Dermis microvascular lymphatic vessel endothelial cell (primary cell): ENCODE measurements at places on chromosomes 1 and 21.
A peak's percentile ranks its signal among the peaks of the same experiment; 100 is the strongest.

GRCh38 chr1:39638965-39639304 is 508 bp downstream of the HEYL start:
- no peak for DNase-seq

- DNase-seq: no peak
Observed at GRCh38 chr1:116268211-116268610, 104.8 kb upstream of the ATP1A1 start.

- DNase-seq: no peak
Observed at GRCh38 chr1:193083365-193084088, 21.7 kb downstream of the GLRX2 start.

GRCh38 chr1:38848071-38848470 is 11.5 kb downstream of the RRAGC start:
- no peak for DNase-seq

GRCh38 chr1:198462365-198463019 is 78.0 kb downstream of the ATP6V1G3 start:
- peak; percentile 10 for DNase-seq

- no peak for DNase-seq
Observed at GRCh38 chr1:228208831-228209551, 1.1 kb downstream of the OBSCN start.

DNA sequence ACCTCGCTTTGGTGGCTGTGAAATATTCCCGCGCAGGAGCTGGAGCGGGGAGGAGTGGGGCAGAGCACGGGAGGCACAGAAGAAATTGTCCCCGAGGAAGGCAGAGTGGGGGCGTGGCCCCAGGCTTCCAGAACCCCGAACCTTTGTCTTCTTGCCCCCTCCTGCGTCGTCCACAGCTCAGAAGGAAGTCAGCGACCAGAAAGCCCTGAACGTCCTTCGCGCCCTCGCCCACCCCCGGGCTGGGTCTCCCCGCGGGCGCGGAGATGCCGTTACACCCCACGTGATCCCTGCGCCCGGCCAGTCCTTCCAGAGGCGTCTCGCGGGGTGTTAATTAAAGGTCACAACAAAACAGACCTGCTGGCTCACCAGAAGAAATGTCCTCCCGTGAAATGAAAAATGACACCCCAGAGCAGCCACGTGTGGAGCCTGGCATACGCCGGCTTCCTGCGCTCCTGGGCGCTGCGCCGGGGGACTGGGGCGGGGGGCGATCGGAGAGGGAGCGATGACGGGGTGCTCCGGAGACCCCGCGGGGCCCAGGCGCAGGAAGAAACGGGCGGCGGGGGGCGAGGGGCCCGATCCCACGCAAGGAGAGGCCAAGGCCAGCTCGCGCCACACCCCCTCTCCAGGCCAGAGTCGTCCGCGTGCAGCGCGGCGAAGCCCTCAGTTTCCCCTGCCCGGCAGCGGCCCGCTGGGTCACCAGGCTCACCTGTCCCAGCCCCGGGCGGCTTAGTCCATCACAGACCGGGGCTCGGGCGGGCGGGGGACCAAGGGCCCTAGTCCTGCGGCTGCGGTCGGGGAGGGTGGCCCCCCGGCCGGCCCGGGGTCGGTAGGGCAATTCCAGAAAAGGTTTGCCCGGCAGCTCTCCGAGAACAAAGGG is 995 bp upstream of the KIF26B start:
- no peak for DNase-seq

DNA sequence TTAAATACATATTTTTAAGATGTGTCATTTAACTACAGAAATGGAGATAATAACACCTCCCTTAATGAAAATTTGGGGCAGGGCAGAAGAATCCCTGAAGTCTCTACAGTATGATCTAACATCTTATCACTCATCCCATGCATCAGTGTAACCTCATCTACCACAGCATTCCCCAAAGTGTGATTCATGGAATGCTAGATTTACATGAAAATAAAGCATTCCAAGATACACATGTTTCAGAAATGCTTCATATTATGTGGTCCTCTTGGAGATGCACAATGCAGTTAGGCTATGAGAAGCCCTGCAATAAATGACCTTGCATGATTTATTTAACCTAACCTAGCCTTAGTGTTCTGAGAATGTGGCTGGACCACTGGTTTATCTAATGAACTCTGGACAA is 166.9 kb upstream of the SYT6 start:
- DNase-seq: no peak
